ENCODE measurements at places on chromosomes 13 and 19.

- no peak for DNase-seq
Observed at GRCh38 chr13:103638706-103639105, 572.5 kb upstream of the SLC10A2 start.

GRCh38 chr13:102002287-102002686, 399.6 kb downstream of the FGF14 start:
- DNase-seq: no peak

DNA sequence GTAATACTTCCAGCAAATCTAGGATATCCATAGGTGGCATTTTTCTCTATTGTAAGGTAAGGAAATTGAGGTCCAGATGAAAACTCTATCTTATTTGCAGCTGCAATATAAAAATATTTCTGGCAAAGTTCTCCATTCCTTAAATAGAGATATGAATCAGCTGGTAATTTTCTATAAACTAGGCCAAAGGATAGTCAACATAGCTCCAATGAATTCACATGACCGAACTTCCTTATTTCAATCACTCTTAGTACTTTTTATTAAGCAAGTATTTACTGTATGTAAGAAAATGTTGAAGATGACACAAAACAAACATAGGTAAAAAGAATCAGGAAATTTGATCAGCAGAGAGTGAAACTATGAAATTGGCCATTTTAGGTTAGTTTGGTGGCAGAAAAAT, 13.0 kb upstream of the LCP1 start:
- DNase-seq: no peak

- no peak for DNase-seq
Observed at GRCh38 chr13:20378721-20379120, 146.6 kb upstream of the GJB6 start.

GRCh38 chr19:10137751-10138682, 18.3 kb upstream of the EIF3G start:
- DNase-seq: no peak

- no peak for DNase-seq
Observed at GRCh38 chr13:97885641-97886040, 67.8 kb upstream of the IPO5 start.

Measured in cortex of kidney (tissue), 1 donor.